ENCODE measurements at places on chromosomes 5 and 9.

GRCh38 chr5:124527220-124527991 lies 219.0 kb downstream of the ZNF608 start:
- DNase-seq = no peak

DNA sequence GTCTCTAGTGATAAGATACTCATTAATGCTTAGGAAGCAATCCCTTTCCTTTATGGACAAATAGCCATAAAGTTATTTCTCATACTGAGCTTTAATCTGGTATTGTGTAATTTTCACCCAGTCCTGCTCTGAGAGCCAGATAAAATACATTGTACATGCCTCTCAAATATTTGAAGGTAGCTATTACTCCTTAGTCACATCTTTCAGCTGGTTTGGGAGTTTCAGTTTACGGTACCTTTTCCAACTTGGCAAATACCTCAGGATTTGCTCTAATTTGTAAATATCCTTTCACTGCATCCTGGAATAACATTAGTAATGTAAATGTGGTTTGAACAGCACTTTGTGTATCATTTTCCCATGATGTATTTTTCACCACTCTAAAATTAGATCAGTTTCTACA lies 47.4 kb downstream of the ABHD17B start:
- no peak for DNase-seq

DNA sequence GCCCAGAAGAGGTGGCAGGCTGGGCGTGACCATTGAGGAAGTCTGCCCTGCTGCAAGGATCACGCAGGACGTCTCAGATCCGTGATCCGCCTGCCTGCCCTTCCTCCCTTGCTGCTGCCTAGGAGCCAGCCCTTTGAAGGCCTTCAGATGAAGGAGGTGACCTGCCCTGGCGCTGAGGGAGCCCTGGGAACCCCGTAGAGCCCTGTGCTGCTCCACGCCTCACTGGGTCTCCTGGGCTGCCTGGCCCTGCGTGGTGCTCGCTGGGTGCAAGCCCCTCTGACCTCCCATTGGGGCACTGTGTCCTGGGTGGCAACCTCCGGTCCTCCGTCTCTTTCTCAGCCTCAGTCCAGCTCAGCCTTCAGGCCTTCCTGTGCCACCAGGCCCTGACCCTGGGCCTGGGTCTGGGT lies 295.3 kb upstream of the IRX4 start:
- no peak for DNase-seq

- no peak for DNase-seq
Observed at GRCh38 chr5:136090319-136090718, 42.3 kb upstream of the SMAD5 start.

DNA sequence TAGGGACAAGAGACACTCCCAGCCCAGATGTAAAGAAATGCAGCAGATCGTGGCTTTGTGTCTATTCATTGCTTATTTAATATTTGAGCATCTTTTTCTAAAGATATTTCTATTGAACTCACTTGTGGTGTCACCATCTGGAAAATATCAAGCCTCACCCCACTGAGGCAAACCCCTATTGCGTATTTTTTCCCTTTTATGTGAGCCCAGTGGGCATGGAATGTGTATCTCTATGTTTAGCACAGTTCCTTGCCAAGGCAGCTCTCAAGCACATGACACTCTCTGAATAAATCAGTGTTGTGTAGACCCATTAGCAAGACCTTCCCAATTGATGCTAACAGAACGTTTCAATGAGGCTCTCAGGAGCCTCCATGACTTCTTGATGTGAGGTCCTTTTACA lies 81.6 kb downstream of the TMEM174 start:
- DNase-seq = no peak

DNA sequence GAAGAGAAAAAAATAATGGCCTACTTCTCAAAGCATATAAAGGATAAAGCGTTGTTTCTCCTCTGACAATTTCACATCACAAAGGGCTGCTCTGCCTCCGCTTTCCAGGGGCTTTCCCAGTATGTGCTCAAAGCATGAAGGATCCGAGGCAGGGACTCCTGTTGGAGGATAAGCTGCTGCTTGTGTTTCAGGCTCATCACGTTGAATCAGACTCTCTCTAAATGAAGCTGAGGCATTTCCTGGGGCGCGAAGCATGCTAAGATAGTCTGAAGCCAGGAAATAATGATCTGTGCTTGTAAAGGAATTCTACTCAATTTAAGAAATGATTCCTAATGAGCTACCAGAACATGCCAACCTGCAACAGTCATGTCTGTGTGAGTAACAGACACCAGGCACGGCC lies 97.5 kb downstream of the MARCHF11 start:
- no peak for DNase-seq

DNA sequence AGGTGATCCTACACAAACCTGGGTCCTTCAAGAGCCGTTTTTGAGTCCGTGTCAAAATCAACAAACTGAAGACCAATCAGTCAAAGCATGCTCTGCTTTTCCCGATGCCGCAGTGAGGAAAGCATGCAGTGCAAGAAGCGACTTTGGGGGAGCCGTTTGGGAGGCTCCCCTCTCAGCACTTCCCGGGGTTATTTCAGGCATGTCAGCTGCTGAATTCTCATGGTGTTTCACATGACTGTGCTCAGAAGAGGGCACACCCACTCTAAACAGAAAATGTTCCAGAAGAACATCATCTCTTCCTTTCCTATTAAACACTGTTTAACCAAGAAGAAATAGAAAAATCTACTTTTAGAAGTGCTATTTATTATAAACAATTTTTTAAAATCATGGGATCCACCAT lies 125.5 kb downstream of the EPB41L4A start:
- DNase-seq = no peak

GRCh38 chr9:34501889-34502425 lies 20.8 kb downstream of the ENHO start:
- no peak for DNase-seq

GRCh38 chr9:37412431-37413151 lies 9.9 kb upstream of the GRHPR start:
- no peak for DNase-seq

DNA sequence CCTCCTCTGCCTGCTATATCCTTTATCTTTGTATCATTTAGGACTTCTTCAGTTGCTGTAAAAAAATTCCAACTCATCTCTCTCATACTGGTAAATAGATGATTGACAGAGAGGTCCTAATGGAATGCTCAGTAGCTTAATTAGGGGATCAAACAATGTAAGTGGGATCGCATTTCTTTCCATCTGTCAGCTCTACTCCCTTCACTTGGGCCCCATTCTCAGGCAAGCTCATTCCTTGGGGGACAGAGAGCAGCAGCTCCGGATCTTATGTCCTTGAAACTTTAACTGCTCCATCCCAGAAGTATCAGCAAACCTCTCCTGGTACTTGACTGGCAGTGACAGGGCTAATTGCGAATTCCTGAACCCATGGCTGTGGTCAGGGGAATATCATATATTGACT lies 146.7 kb downstream of the YTHDC2 start:
- no peak for DNase-seq

DNA sequence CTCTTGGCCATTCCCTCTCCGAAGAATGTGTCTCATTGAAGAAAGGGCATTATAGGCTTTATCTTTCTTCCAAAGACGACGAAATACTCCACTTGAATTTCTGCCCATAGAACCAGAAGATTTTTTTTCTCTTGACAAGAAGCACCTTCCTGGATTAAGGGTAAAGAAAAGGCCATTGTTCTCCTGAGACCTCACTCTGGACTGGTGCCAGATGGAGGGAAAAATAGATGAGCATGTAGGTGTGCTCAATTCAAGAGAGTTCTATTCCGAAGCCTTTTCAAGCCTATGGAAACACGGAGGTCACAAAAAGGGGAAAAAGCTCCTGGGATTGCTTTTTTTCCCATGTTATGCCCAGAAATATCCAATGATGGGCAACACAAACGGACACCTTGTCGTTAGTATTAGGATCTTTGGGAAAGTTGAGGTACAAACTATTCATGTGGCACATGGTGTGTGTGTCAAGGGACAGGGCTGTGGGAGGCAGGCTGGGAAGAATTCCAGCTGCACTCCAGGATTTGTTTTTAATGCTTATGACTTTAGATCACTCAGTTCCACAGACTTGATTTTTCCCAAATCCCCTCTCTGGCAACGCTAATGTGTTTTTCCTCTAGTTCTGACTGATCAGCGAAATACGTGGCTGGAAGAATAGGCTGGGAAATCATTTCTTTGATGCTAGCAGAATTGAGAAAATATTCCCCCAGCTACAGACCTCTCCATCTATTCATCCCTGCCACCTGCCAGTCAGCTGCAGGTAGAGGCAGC lies 89.9 kb downstream of the SIL1 start:
- no peak for DNase-seq

DNA sequence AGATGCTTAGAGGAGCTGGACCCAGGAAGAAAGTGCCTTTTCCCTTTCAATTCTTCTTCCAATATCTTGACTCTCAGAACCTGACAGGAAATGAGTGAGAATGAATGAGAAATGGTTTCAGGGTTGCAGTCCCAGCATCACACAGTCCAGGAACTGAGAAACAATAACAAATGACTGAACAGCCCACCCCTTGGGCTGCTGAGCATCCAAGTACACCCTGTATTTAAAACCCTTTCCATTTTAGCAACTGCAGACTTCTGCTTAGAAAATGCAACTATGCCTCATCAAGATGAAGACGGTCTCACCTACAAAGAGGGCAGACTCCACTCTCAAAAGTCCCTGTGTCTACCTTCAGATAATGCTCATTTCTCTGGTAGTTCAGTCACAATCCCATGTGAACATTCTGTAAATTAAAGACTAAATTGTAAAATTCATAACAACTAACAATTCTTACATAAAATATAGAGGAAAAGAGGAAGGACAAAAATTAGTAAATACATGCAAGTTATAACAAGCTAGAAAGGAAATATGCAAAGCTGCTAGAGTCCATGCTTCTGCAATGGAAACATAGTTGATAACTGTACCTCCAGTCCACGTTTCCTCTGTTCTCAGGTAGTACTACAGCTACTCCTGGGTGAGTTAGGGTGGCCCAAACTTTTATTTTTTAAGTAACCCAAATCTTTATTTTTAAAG lies 316.5 kb downstream of the ICE1 start:
- DNase-seq = no peak

DNA sequence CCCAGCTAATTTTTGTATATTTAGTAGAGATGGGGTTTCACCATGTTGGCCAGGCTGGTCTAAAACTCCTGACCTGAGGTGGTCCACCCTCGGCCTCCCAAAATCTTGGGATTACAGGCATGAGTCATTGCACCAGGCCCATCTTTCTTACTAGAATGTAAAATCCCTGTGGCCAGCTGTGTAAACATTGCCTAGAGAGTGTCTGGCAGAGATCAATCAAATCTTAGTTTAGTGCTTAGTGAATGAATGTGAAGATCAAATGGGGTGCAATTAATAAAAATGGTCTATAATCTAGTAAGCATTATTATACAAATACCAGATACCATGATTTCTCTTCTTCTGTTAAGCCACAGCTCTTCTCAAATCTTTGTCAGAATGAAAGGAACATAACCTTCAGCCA lies 289.9 kb downstream of the KCTD16 start:
- DNase-seq = no peak

- no peak for DNase-seq
Observed at GRCh38 chr5:140346348-140347221, at the start of gene HBEGF. HBEGF (minus strand) TSS chr5:140346603; CDS start chr5:140346328, 275 bp downstream.

- DNase-seq = no peak
Observed at GRCh38 chr5:62138607-62139006, 167.4 kb upstream of the KIF2A start.

DNA sequence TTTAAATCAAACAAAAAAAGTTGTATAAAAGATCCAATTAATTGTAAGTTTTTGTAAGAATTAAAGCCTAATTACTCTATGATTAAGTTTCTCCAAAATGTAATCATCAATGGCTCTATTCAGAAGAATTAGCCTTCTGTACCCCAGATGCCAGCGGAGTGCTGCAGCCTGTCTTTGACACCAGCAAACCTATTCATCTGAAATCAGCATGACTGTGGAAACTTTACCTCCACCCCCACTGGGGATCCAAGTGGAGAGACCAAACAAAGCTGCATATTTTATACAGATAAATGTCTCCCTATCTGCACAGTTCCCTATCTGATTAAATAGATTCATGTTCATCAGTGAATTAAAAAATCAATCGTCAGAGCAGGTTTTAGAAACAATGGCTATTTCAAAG lies 426.8 kb downstream of the KIAA0825 start:
- no peak for DNase-seq

DNA sequence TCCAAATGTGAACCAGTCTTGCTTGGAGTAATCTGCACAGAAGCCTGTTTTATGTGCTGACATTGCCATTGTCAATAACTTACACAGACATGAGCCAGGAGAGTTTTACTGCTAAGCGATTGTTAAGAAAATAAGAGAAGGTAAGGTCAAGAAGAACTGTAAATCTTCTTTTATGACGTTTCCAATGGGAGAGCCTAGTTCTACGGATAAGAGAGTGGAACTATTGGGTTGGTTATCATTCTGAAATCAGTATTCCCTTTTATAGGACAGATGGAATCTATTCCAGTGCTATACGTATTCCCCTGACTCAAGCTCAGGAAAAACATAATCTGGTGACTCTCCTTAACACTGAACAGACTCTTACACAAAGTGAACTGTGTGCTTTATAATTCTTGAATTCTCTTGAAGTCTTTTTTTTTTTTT lies 137.9 kb upstream of the OTULINL start:
- no peak for DNase-seq

DNA sequence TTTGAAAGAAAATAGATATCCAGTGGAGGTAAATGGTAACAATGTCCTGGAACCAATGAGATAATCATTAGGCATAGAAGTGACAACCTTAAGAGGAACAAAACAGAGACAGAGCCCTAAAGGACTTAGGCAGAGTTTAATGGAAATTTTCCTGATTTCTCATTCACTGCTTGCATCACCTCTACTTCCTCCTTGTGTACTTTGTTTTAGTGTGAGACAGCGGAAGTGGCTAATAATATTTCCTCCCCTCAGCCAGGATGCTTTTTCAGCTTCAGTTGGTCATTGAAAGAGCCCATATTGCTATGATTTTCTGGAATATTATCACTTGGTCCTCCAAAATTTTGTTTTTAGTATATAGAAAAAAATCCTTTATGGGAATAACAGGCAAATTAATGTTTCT lies 153.4 kb upstream of the MPDZ start:
- DNase-seq = no peak

DNA sequence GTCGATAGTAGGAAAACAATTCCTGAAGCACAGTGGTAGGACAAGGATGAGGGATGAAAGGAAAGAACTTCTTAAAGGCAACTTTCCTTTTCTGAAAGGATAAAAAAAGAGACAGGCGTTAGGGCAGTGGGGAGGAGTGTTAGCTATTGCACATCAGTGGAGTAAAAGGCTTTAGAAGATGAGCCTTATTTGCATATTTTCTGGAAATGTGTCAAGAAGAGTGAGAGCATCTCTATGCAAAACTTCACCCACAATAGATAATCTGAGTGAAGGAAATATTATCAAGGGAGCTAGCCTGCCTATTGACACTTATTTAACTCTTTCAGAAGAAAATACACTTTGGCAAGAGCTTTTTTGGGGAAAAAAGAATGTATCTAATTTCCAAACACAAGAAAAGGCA lies 151.6 kb downstream of the MACIR start:
- DNase-seq = no peak

DNA sequence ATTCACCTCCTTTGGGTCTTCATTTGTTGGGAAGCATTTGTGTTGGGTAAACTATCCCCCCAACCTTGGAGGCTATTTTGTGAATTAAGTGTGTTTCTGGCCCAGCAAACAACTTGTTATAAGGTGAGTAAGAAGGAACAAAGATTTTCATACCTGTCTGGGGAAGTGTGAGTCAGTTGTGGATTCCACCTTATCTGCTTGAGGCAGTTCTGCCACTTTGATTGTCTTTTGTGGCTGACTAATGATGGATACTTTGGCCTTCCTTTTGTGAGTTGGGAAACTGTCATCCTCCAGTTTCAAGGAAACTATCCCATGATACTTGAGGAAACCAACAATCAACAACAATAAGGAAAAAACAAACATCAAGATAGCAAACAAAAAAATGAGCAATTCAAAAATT lies 24.6 kb upstream of the CER1 start:
- DNase-seq = no peak

- DNase-seq = no peak
Observed at GRCh38 chr5:157665467-157666070, 5.8 kb upstream of the C5orf52 start.
